ENCODE measurements at places on chromosomes 5 and 9. TPM values are rescaled to one million over a fixed set of nuclear protein-coding genes. Genes with fewer than 3 reads are reported as not detected.

DNA sequence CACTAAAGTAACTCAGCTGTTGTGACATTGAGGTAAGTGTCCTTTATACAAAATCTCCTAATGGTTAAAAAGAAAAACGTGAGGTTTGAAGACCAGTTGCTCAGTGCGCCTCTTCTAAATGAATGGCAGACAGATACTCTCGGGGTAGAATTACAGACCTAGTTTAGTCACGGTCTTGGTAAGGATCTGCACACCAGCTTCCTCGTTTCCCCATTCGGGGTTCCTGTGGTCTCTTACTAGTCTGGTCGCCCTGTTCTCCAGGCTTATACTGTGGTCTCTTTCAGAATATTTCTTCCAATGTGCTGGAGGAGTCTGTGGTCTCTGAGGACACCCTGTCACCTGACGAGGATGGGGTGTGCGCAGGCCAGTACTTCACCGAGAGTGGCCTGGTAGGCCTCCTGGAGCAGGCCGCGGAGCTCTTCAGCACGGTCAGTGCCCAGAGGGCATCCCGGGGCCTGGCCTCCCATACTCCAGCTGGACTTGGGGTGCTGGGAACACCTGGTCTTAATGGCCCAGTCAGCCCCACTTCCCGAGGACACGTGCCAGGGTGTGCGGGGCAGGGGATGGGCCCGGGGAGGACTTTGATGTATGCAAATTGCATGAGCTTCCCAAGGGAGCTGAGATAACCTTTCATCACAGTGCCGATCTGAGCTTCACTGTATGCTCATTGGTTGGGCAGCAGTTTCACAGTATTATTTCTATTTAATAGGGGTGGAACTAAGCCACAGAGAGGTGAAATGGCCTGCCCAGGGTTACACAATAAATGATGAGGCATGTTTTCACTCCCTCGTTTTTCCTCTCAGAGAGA, 224.5 kb downstream of the DOCK8 start:
- H3K27me3 ChIP-seq = no peaks in the 10 kb centered on the region
- no peaks in the 10 kb centered on the region for H3K4me1 ChIP-seq
- H3K4me3 ChIP-seq = no peak overlapping the region

GRCh38 chr5:130885691-130886090, 279.4 kb downstream of the HINT1 start:
- no peaks in the 10 kb centered on the region for H3K4me1 ChIP-seq
- H3K36me3 ChIP-seq = no peaks in the 10 kb centered on the region
- no peak overlapping the region for H3K4me3 ChIP-seq

- H3K4me3 ChIP-seq = no peak overlapping the region
- H3K27me3 ChIP-seq = no peaks in the 10 kb centered on the region
- DNase-seq = no peak
- H3K27ac ChIP-seq = no peak overlapping the region
Measured at GRCh38 chr5:10733426-10733825, 27.6 kb downstream of the DAP start.

- H3K27ac ChIP-seq = no peak overlapping the region
- peaks cover 2% of the 10 kb centered on the region for H3K36me3 ChIP-seq
- no peak for DNase-seq
- peaks cover 69% of the 10 kb centered on the region for H3K27me3 ChIP-seq
- peaks cover 25% of the 10 kb centered on the region for H3K4me1 ChIP-seq
Measured at GRCh38 chr9:14313378-14313940, 482 bp downstream of the NFIB start.

DNA sequence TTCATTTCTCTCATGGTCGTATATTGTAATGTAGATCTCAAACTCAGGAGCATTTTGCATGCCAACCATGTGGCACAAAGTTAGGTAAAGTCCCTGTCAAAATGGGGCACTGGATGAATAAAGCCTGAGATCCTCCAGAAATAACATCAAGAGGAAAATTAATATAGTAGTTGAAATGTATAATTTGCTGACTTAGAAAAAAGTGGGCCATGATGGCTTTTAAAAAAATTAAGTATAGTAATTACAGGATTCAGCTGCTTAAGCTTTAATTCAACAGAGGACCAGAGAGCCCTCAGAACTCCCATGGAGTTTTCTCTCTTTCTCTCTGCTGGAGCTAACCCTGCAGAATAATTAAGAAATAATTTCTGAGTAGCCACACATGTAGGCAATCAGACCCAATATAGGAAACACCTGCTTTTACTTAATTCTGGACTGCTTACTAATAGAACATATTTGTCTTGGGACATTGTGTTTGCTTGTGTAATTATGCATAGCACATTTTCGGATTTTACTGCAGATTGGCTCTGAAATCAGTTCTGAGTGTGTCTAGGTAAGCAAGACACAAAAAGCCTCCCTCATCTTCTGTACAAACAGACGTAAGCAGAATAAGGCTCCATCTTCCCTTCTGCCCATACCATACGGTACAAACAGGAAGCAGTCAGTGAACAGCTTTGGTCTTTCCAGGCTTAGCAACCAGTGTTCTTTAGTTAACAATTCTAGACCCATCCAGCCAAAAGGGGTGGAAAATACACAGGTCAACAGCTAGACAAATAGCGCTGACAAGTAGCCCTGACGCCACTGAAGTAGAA, 26.5 kb upstream of the PCSK1 start:
- H3K36me3 ChIP-seq = no peaks in the 10 kb centered on the region
- H3K27me3 ChIP-seq = peaks cover 6% of the 10 kb centered on the region
- no peak for DNase-seq
- H3K4me3 ChIP-seq = no peak overlapping the region
- no peaks in the 10 kb centered on the region for H3K4me1 ChIP-seq

DNA sequence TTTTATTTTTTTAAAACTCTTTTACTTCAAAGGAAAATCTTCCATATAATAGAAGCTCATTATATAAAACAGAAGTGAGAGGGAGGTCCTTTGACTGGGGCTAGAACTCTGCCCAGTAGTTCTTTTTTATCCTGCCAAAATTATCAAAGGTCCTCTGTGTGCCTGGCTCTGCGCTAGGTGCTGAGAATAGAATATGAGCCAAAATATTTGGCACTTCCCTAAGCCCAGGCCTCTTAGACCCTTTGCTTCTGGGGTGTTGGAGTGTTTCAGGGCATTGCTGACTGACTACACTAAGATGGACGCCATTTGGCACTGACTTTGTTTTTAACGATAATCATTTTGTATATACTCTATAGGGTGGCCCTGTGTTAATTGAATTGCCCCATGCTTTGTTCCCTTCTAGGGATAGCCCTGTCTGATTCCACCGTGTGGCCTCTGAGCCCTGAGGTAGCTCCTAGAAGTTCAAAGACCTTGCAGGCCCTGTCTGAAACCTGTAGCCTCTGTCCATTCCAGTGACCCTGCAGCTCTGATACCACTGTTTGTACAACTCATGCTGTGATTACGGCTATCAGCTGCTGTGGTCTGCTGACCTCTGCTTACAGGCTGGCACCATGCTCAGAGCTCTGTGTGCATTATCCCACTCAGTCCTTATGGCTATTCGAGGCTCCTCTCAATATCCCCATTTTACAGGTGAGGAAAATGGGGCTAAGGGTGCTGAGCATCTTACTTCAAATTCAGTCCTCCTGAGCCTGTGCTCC, 84.3 kb upstream of the SHB start:
- no peak overlapping the region for H3K27ac ChIP-seq
- no peak overlapping the region for H3K4me3 ChIP-seq
- no peaks in the 10 kb centered on the region for H3K36me3 ChIP-seq

DNA sequence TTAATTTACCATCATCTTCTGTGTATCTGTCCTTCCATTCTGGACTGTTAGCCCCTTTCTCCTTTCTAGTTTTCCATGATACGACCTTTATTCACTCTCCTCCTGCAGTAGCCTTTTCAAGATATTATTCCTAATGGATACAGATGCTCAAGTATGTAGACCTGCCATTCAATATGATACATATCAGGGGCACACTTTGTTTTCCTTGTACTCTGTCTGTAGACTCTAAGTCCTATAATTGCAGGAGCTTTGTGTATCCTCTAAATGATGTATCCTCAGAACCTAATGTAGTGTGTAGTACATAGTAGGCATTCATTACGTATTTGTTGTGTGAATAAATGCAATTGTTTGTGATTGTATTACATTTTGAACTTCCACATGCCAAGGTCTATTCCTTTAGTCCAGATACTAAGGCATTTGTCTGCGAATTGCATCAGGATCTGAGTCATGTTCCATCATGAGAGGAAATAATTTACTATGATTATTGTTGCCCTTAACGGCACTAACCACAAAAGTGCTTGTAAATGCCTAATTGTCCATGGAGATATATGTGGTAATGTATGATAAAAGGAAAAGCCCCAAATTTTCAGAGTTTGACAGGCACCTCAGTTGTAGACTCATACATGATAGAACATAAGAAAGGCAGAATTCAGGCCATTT, 57.1 kb upstream of the IZUMO3 start:
- no peak overlapping the region for H3K27ac ChIP-seq
- H3K27me3 ChIP-seq = no peaks in the 10 kb centered on the region
- no peaks in the 10 kb centered on the region for H3K36me3 ChIP-seq
- no peak overlapping the region for H3K4me3 ChIP-seq
- no peaks in the 10 kb centered on the region for H3K4me1 ChIP-seq
- DNase-seq = no peak

- H3K27me3 ChIP-seq = no peaks in the 10 kb centered on the region
- H3K4me3 ChIP-seq = peak overlapping the region; percentile 27
- DNase-seq = no peak
- H3K36me3 ChIP-seq = peaks cover 21% of the 10 kb centered on the region
- no peak overlapping the region for H3K27ac ChIP-seq
- peaks cover 63% of the 10 kb centered on the region for H3K4me1 ChIP-seq
Measured at GRCh38 chr5:39062530-39062929, 11.7 kb downstream of the RICTOR start.

DNA sequence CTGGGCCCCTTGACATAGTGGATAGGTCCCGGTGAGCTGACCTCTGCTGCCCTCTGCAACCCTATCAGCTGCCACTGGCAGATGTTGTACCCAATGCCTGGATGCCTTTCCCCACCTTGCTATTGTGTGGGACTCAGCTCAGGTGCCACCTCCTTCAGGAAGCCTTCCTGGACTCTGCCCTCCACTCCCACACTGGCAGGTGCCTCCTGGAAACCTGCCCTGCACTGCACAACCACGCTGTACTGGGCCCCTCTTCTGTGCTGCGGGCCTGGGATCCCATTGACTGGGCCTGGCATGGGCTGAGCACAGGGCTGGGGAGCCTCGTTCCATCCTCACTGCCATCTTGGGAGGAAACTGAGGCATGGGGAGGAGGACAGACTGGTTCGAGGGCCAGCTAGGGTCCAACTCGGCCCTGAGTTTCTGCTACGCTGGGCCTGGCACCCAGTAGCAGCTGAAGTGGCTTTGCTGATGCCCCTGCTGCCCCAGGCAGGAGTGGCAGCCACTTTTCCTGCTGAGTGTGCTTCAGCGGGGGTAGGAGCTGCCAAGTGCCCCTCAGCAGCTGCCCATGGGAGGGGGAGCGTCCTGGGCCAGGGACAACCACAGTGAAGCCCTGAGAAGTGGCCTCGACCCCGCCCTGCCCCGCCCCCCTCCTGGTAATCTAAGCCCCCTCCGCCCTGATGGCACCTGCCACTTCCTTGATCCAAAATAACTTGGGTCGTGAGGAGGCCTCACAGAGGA, 1.3 kb downstream of the AK1 start:
- no peak overlapping the region for H3K27ac ChIP-seq
- DNase-seq = no peak
- H3K27me3 ChIP-seq = peaks cover 8% of the 10 kb centered on the region
- no peak overlapping the region for H3K4me3 ChIP-seq
- no peaks in the 10 kb centered on the region for H3K4me1 ChIP-seq
- no peaks in the 10 kb centered on the region for H3K36me3 ChIP-seq

GRCh38 chr5:87588316-87588715, 175.6 kb upstream of the CCNH start:
- H3K27me3 ChIP-seq = no peaks in the 10 kb centered on the region
- H3K27ac ChIP-seq = no peak overlapping the region
- H3K36me3 ChIP-seq = no peaks in the 10 kb centered on the region
- DNase-seq = no peak

GRCh38 chr9:71472400-71472799, 295.9 kb downstream of the CEMIP2 start:
- no peak overlapping the region for H3K27ac ChIP-seq
- no peaks in the 10 kb centered on the region for H3K4me1 ChIP-seq
- DNase-seq = no peak
- no peaks in the 10 kb centered on the region for H3K36me3 ChIP-seq
- H3K27me3 ChIP-seq = peaks cover 7% of the 10 kb centered on the region
- H3K4me3 ChIP-seq = no peak overlapping the region

Gene TSSK1B
- total RNA-seq = not detected

Gene VLDLR
- total RNA-seq = 18.0 TPM

Gene IRX2
- not detected for total RNA-seq

Gene GFI1B
- total RNA-seq = 0.12 TPM

Gene FLT4
- 1.7 TPM for total RNA-seq

Gene WDR38
- not detected for total RNA-seq

Gene CRHBP
- 0.26 TPM for total RNA-seq

Gene IL3
- 6.2 TPM for total RNA-seq

Gene RMND5B
- 24.5 TPM for total RNA-seq

Gene CNTFR
- not detected for total RNA-seq

Gene SLC46A2
- total RNA-seq = not detected
